Lung (tissue), 17 donors: ENCODE measurements at places on chromosomes 1 and 21. TPM values are rescaled to one million over a fixed set of nuclear protein-coding genes. Genes with fewer than 3 reads are reported as not detected.
A peak's percentile ranks its signal among the peaks of the same experiment; 100 is the strongest.

The NUAK2 gene
- 4.2 TPM for polyA plus RNA-seq

The BRDT gene
- polyA plus RNA-seq: not detected

The MASP2 gene
- polyA plus RNA-seq: 0.01 TPM

The PIP5K1A gene
- polyA plus RNA-seq: 21.7 TPM

- no peak overlapping the region for H3K27ac ChIP-seq
- peaks cover under 1% of the 10 kb centered on the region for H3K36me3 ChIP-seq
Measured at GRCh38 chr1:230986976-230987375, 8.1 kb downstream of the ARV1 start.

DNA sequence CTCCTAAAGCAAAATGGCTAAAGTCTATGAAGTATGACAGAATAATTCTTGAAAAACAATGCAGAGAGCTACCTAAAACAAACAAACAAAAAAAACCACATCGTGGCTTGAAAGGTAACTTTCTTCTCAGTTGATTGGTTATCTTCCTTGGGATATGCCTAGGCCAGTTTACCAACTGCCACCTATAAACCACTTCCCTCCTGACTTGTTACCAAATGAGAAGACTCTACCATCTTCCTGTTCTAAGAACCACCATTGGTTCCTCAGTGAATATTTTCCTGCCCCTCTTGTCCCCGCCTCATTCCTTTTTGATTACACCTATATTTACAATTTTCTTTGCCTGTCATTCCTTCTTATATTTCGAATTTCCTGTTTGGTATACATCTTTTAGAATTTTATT lies 336.6 kb downstream of the SIPA1L2 start:
- H3K36me3 ChIP-seq: no peaks in the 10 kb centered on the region
- H3K27ac ChIP-seq: no peak overlapping the region
- no peak overlapping the region for H3K4me3 ChIP-seq
- DNase-seq: no peak
- peaks cover 2% of the 10 kb centered on the region for H3K4me1 ChIP-seq

DNA sequence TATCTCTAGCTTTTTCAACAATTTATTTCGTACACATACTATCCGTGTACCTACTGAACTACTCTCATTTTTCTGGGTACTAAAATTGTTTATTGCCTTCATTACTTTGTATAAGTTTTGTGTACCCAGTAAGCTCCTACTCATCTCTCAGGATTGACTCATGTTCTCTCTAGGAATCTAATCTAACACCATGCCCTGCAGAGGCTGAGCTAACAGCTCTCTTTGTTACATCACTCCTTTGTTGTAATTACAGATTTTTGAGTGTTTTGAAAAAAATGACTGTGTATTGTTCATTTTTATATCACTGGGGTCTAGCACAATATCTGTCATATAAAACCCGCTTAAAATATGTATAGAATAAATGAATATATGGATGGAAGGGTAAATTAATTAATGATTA lies 167.1 kb downstream of the ATP6V1G3 start:
- no peak for DNase-seq
- H3K4me3 ChIP-seq: no peak overlapping the region
- no peaks in the 10 kb centered on the region for H3K4me1 ChIP-seq
- no peak overlapping the region for H3K27ac ChIP-seq

GRCh38 chr21:41672543-41672915 lies 94.3 kb downstream of the RIPK4 start:
- no peaks in the 10 kb centered on the region for H3K27me3 ChIP-seq
- H3K36me3 ChIP-seq: no peaks in the 10 kb centered on the region
- DNase-seq: no peak
- no peak overlapping the region for H3K27ac ChIP-seq
- no peaks in the 10 kb centered on the region for H3K4me1 ChIP-seq

GRCh38 chr1:88454781-88455180 lies 229.3 kb upstream of the PKN2 start:
- peaks cover 8% of the 10 kb centered on the region for H3K4me1 ChIP-seq
- H3K27me3 ChIP-seq: no peaks in the 10 kb centered on the region
- no peak for DNase-seq

GRCh38 chr1:206495493-206496046 lies 11.8 kb upstream of the RASSF5 start:
- no peak overlapping the region for H3K27ac ChIP-seq
- peaks cover 15% of the 10 kb centered on the region for H3K4me1 ChIP-seq
- DNase-seq: peak; percentile 49
- H3K27me3 ChIP-seq: no peaks in the 10 kb centered on the region
- H3K36me3 ChIP-seq: peaks cover 5% of the 10 kb centered on the region
- H3K4me3 ChIP-seq: no peak overlapping the region

- no peak overlapping the region for H3K4me3 ChIP-seq
- H3K36me3 ChIP-seq: no peaks in the 10 kb centered on the region
- H3K27ac ChIP-seq: no peak overlapping the region
- H3K27me3 ChIP-seq: no peaks in the 10 kb centered on the region
- no peaks in the 10 kb centered on the region for H3K4me1 ChIP-seq
- no peak for DNase-seq
Measured at GRCh38 chr1:195828325-195828724, 779.9 kb downstream of the KCNT2 start.

DNA sequence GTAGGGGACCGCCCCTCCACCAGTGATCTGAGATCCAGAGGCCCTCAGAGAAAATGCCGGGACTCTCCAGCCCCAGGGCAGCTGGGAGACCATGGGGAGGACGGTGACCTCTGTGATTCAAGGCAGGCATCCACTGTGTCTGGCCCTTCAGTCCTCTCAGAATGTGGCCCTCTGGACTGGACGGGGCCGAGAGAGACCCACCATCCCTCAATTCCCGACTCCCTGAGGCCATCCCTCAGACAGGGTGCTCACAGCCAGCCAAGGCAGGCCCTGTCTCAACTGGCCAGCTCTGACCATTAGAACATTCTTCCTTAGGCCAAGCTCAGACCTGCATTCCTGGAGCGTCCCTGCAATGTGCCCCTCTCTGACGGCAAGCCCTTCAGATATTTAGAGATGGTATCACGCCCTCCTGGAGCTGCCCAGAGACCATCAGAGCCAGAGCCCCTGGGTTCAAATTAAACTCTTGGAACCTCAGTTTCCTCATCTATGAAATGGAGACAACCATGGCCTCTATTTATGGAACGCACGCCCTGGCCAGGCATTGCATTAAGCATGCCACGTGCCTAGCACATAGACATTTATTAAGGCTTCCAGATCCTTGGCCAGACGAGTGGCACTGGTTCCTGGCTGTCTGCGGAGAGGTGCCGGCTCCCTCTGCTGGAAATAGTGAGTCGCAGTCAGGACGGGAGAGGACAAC lies 9.6 kb upstream of the EPS8L3 start:
- peak; percentile 88 for DNase-seq
- peaks cover 6% of the 10 kb centered on the region for H3K4me1 ChIP-seq
- H3K4me3 ChIP-seq: no peak overlapping the region

- no peak for DNase-seq
- H3K36me3 ChIP-seq: no peaks in the 10 kb centered on the region
- peak overlapping the region; percentile 88 for H3K4me3 ChIP-seq
- H3K27me3 ChIP-seq: no peaks in the 10 kb centered on the region
- peaks cover 55% of the 10 kb centered on the region for H3K4me1 ChIP-seq
- peak overlapping the region; percentile 89 for H3K27ac ChIP-seq
Measured at GRCh38 chr1:155978973-155979429, 654 bp upstream of the ARHGEF2 start.

DNA sequence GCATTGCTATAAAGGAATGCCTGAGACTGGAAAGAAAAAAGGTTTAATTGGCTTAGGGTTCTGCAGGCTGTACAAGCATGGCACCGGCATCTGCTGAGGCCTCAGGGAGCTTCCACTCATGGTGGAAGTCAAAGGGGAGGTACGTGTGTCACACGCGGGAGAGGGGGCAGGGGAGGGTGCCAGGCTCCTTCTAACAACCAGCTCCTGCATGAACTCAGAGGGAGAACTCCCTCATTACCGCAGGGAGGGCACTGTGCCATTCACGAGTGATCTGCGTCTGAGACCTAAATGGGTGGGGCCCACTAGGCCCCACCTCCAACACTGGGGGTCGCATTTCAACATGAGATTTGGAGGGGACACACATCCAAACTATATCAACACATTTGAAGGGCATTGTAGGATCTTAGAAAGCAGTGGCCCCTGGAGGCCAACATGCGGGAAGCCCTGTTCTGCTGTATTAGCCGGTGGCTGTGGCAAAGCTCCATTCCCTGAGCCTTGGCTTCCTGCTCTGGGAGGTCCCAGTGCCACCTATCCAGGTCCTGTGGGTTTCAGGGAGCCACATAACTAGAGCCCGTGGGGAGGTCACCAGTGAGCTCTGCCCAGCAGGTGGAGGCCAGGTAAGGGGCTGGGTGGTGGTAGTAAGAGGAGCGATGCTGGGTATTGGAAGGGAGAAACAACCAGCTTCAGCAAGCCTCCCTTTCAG lies 10.0 kb downstream of the WNT3A start:
- DNase-seq: no peak
- no peaks in the 10 kb centered on the region for H3K4me1 ChIP-seq
- H3K4me3 ChIP-seq: no peak overlapping the region
- peaks cover 5% of the 10 kb centered on the region for H3K27me3 ChIP-seq
- no peak overlapping the region for H3K27ac ChIP-seq

DNA sequence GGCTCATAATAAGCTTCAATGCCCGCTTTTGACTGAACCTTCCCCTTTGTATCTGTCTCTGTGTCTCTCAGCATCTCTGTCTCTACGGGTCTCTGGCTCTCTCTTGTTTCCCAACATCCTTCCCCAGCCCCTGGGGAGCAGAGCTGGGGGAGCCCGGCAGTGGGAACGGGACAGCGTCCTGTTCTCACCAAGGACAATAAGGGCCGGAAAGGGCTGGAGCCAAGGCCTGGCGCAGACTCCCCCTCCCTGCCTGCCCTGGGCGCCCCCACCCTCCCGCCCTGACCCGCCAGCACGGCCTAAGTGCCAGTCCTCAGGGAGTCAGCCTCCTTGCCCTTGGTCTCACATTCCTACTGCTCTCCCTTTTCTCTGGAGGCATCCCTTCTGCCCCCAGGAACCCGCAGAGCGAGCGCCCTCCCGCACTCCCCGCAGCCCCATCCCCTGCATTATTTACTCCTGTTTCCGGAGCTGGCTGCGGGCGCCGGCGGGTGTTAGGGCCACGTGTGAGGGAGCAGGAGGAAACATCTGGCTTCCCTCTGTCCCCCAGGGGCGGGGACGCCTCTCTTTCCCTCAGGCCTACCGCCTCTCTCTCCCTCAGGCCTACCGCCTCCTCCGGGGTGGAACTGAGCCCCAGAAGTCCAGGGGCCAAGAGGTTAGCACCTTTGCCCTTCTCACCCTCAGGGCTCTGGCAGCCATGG lies 6.5 kb downstream of the KRTCAP2 start:
- H3K27me3 ChIP-seq: no peaks in the 10 kb centered on the region
- H3K4me3 ChIP-seq: no peak overlapping the region
- H3K4me1 ChIP-seq: peaks cover 6% of the 10 kb centered on the region
- H3K36me3 ChIP-seq: no peaks in the 10 kb centered on the region
- H3K27ac ChIP-seq: peak overlapping the region; percentile 82
- DNase-seq: peak; percentile 92

DNA sequence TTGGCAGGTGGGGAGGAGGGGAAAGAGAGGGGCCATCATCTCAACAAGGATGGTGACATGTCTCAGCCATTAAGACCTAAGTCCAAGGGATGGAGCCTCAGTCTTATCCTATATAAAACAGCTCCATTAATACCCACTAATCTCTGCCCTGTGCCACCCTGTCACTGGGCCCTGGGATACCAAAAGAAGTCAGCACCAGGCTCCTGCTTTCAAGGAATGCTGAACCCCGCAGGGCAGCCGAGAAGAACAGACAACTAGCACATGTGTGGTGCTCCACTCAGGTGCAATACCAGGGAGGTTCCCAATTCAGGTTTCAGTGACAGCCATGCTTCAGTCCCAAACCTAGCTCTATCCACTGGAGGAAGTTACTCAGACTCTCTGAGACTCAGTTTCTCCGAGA lies 128.4 kb downstream of the GRIK3 start:
- H3K27me3 ChIP-seq: peaks cover 8% of the 10 kb centered on the region
- no peaks in the 10 kb centered on the region for H3K4me1 ChIP-seq
- no peak overlapping the region for H3K4me3 ChIP-seq
- H3K36me3 ChIP-seq: no peaks in the 10 kb centered on the region
- no peak overlapping the region for H3K27ac ChIP-seq

DNA sequence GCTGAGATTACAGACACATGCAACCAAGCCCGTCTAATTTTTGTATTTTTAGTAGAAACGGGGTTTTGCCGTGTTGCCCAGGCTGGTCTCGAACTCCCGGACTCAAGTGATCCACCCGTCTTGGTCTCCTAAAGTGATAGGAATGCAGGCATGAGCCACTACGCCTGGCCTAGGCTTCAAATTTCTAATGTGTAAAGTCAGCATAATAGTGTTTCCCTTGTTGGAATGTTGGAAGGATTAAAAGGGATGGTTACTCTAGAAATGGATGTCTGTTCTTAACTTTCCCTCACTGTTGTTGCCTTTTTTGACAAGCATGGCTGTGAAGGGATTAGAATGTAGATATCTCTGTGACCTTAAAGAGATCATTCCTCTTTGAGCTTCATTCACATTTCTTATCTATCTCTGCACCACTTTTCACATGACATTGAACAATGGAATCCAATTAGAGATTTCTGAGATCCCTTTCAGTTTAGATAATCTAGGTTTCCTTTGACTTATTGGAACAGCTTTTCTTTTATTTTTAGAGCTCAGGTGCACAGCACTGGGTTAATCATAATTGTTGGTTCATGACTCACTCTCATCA lies 33.7 kb downstream of the NFASC start:
- no peaks in the 10 kb centered on the region for H3K4me1 ChIP-seq
- no peak overlapping the region for H3K27ac ChIP-seq
- H3K4me3 ChIP-seq: no peak overlapping the region

- peaks cover 11% of the 10 kb centered on the region for H3K4me1 ChIP-seq
- H3K4me3 ChIP-seq: no peak overlapping the region
- no peak for DNase-seq
- H3K27ac ChIP-seq: no peak overlapping the region
Measured at GRCh38 chr1:212670301-212670700, 29.3 kb downstream of the BATF3 start.

DNA sequence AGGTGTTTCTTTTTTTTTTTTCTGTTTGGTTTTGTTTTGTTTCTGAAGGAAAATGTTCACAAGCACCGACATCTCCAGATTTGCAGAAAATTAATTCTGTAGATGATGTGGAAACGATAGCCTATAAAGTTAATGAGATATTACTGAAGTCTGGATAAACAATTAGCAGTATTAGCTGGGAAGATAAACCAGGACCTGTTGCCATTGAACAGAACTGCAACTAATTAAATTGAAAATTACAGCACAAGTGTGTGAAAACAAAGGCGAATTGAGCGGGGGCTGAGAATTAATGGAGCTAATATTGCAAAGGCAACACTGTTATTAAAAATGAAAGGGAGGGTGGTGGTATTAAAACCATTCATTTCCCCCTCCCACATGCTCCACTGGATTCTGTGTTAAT lies 107.5 kb upstream of the AJAP1 start:
- H3K4me3 ChIP-seq: no peak overlapping the region
- H3K4me1 ChIP-seq: no peaks in the 10 kb centered on the region
- no peak overlapping the region for H3K27ac ChIP-seq
- no peaks in the 10 kb centered on the region for H3K36me3 ChIP-seq

GRCh38 chr1:226656201-226656600 lies 82.9 kb downstream of the ITPKB start:
- peak; percentile 42 for DNase-seq
- no peaks in the 10 kb centered on the region for H3K27me3 ChIP-seq
- H3K36me3 ChIP-seq: no peaks in the 10 kb centered on the region
- H3K4me3 ChIP-seq: no peak overlapping the region
- peaks cover 49% of the 10 kb centered on the region for H3K4me1 ChIP-seq
